ENCODE measurements at places on chromosomes 4 and X.

- DNase-seq, result no peak
These were observed 13.5 kb downstream of the LETM1 start for GRCh38 chr4:1842339-1842895.

DNA sequence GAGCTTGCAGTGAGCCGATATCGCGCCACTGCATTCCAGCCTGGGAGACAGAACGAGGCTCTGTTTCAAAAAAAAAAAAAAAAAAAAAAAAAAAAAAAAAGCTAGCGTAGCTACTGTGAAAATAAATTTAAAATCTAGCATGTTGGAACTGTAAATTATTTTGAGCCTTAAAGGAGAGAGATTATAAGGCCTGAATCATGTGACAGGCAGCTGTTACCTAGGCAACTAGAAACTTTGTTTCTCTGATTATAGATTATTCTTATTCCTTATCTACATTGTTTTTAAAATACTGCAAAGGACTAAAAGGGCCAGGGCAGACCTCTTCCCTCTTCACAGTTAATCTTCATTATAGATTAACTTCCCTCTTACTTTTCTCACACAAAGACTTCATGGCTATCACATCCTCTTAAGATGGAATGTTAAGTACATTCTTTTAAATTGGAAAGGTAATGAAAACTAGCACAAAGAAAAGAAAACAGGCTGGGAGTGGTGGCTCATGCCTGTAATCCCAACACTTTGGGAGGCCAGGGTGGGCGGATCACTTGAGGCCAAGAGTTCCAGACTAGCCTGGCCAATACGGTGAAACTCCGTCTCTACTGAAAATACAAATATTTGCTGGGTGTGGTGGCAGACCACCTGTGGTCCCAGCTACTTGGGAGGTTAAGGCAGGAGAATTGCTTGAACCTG, 21.1 kb upstream of the PDS5A start:
- no peak for DNase-seq

- DNase-seq, result peak; percentile 83
These were observed 78.1 kb downstream of the RLIM start for GRCh38 chrX:74536152-74536831.

- no peak for DNase-seq
These were observed 47.3 kb downstream of the SETD7 start for GRCh38 chr4:139508581-139509237.

- no peak for DNase-seq
These were observed 129.6 kb upstream of the NALF2 start for GRCh38 chrX:69374569-69374968.

- DNase-seq, result no peak
These were observed 49.7 kb downstream of the SCD5 start for GRCh38 chr4:82748810-82749470.

- no peak for DNase-seq
These were observed 10.7 kb downstream of the KLHL8 start for GRCh38 chr4:87209696-87210095.

DNA sequence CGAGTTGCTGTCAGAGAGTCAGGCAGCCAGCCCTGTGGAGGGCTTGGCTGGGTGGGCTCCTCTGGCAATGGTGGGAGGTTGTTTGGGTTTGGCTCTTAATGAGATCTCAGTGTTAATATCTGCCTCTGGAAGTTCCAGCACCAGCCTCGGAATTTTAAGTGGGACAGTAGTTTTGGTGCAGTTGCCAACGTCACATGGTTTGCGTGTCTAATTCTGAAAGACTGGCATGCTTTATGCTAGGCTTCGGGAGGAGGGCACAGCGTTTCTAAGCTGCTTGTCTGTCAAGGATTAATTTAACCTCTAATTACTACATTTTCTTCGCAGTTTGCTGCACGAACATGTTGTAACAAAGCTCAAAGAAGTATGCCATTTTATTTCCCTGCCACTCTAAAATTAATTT, 9.2 kb downstream of the MAMLD1 start:
- DNase-seq, result no peak

Data from NCI-H1694 treated with DMSO at 0.1 percent for 48 hours (cell line).